ENCODE measurements at places on chromosomes 16 and 17. TPM values are rescaled to one million over a fixed set of nuclear protein-coding genes. Genes with fewer than 3 reads are reported as not detected.

DNA sequence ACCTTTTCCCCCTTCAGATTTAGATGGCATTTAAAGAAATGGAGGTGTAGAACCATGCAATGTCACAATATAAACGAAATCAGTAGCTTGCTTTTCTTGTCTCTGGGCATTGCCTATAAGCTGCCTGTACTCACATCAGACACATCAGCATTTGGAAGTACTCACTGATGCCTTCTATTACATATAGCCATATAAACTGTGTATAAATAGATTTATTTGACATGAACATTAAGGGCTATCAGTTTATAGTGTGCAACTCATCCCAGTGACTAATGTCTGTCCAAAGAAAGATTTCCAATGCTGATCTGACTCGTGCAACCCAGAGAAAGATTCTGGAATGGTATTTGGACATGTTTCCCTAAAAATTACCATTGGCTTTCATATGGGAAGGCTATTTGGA, 417.9 kb upstream of the MAF start:
- DNase-seq, result no peak
- H3K4me3 ChIP-seq, result no peak overlapping the region
- H3K27me3 ChIP-seq, result no peaks in the 10 kb centered on the region
- no peak overlapping the region for H3K27ac ChIP-seq
- H3K36me3 ChIP-seq, result no peaks in the 10 kb centered on the region

GRCh38 chr17:49369760-49370159, 7.7 kb upstream of the ZNF652 start:
- H3K36me3 ChIP-seq, result no peaks in the 10 kb centered on the region
- no peak overlapping the region for H3K4me3 ChIP-seq
- no peaks in the 10 kb centered on the region for H3K27me3 ChIP-seq
- no peaks in the 10 kb centered on the region for H3K4me1 ChIP-seq
- no peak for DNase-seq
- no peak overlapping the region for H3K27ac ChIP-seq

DNA sequence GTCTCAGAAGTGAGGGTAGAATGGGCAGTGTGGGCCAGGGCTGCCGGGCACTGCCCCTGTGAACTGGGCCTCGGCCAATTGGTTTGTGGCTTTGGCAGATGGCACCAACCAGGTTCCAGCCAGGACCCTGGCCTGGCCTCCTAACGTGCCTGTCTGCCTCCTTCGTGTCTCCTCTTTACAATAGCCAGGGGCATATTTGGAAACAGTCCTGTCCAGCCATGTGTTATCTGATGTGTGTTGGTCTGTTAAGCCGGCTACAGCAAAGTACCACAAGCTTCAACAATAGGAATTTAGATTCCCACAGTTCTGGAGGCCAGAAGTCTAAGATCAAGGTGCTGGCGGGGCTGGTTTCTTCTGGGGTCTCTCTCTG, 14.6 kb downstream of the CRISPLD2 start:
- H3K36me3 ChIP-seq, result no peaks in the 10 kb centered on the region
- H3K27ac ChIP-seq, result peak overlapping the region; percentile 90
- H3K27me3 ChIP-seq, result no peaks in the 10 kb centered on the region
- DNase-seq, result no peak
- peaks cover 3% of the 10 kb centered on the region for H3K4me1 ChIP-seq

DNA sequence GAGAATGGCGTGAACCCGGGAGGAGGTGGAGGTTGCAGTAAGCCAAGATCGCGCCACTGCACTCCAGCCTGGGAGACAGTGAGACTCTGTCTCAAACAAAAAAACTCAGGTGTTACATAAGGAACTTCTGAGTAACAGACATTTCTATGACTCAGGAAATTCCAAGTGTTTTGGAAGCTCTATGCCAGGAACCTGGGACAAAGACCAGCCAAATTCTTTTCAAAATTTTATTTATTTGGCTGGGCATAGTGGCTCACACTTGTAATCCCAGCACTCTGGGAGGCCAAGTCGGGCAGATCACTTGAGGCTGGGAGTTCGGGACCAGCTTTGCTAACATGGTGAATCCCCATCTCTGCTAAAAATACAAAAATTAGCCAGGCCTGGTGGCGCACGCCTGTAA, 5.2 kb upstream of the SH2B1 start:
- H3K4me1 ChIP-seq, result peaks cover 7% of the 10 kb centered on the region
- DNase-seq, result no peak
- H3K27ac ChIP-seq, result no peak overlapping the region
- H3K27me3 ChIP-seq, result no peaks in the 10 kb centered on the region
- no peaks in the 10 kb centered on the region for H3K36me3 ChIP-seq

DNA sequence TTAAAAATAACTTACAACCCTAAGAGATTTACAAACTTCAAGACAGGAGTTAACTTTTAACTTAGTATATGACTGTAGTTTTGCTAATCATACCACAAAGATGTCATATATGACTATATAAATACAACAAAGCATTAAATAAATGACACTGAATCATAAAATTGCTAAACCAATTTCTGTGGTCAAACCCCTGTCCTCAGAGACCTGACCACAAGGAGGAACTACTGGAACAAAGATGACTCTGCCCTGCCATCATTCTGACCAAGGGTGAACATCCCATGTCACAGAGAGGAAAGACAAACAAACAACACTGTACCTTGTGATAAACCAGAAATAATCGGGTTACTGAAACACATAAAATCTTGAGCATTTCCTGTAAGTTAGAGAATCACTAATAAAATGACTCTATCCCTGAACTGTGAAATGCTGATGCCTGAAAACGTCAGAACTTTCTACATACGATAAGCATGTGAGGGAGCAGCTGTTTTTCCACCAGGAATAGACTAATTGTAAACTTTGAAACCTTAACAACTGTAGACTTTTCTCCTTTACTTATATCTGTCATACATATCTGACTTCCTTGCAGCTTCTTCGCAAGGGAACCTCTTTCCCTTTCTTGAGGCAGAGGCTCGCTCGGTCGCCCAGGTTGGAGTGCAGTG, 47.9 kb downstream of the WDR59 start:
- H3K27ac ChIP-seq, result no peak overlapping the region
- no peaks in the 10 kb centered on the region for H3K36me3 ChIP-seq
- no peak for DNase-seq
- H3K4me3 ChIP-seq, result no peak overlapping the region
- no peaks in the 10 kb centered on the region for H3K27me3 ChIP-seq

DNA sequence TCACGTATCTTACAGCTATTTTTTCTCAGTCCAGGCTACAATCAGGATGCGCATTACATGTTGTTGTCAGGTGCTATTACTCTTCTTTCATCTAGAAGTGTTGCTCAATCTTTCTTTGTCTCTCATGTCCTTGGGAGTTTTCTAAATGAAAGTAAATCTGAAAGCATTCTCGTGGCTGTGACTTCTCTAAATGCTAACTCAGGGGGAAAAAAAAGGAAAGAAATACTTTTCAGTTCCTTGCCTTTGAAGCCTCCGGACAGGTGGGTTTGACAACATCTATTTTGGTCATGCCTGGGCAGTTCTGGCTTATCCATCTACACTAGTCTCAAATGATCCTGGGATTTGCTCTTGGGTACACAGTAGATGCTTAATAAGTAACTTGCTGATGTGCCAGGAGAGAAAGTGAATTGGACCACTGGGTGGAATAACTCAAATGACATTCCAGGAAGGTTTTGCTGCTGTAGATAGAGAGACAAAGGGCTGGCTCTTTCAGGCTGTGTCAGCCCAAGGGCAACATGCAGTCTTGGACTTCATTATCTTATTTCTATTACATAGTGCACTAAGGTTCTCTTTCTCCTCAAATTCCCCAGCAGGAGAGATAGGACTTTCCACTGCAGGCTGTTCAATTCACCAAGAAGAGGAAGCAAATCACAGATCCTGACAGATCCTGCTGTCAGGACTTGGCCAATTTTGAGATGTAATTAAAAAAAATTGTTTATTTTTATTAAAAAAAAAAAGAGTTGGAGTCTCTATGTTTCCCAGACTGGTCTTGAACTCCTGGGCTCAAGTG, 63.6 kb upstream of the NFAT5 start:
- no peak for DNase-seq
- no peaks in the 10 kb centered on the region for H3K27me3 ChIP-seq
- peaks cover 6% of the 10 kb centered on the region for H3K4me1 ChIP-seq
- no peaks in the 10 kb centered on the region for H3K36me3 ChIP-seq

- H3K4me3 ChIP-seq, result no peak overlapping the region
- H3K36me3 ChIP-seq, result no peaks in the 10 kb centered on the region
- no peaks in the 10 kb centered on the region for H3K27me3 ChIP-seq
- no peak for DNase-seq
- peaks cover 36% of the 10 kb centered on the region for H3K4me1 ChIP-seq
Observed at GRCh38 chr16:75099738-75100602, 16.6 kb downstream of the LDHD start.

DNA sequence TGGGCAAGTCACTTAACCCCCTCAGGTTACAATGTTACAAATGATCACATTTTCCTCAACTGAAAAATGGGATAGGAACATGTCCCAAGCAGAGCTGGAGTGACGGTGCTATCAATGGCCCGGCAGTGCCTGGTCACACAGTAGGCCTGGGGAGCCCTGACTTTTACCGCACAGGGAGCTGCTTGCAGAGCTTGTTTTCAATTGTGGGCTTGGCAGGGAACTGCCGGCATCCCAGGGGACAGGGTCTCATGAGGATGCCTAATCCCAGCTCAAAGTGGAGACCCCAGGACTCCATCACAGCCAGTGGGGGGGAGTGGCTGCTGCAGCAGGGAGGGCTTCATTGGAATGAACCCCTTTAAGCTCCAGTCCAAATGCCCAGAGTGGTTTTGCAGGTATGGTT, 11.4 kb downstream of the SNX20 start:
- peaks cover 11% of the 10 kb centered on the region for H3K27me3 ChIP-seq
- H3K4me3 ChIP-seq, result no peak overlapping the region
- no peaks in the 10 kb centered on the region for H3K36me3 ChIP-seq
- no peak for DNase-seq
- H3K4me1 ChIP-seq, result peaks cover 3% of the 10 kb centered on the region

DNA sequence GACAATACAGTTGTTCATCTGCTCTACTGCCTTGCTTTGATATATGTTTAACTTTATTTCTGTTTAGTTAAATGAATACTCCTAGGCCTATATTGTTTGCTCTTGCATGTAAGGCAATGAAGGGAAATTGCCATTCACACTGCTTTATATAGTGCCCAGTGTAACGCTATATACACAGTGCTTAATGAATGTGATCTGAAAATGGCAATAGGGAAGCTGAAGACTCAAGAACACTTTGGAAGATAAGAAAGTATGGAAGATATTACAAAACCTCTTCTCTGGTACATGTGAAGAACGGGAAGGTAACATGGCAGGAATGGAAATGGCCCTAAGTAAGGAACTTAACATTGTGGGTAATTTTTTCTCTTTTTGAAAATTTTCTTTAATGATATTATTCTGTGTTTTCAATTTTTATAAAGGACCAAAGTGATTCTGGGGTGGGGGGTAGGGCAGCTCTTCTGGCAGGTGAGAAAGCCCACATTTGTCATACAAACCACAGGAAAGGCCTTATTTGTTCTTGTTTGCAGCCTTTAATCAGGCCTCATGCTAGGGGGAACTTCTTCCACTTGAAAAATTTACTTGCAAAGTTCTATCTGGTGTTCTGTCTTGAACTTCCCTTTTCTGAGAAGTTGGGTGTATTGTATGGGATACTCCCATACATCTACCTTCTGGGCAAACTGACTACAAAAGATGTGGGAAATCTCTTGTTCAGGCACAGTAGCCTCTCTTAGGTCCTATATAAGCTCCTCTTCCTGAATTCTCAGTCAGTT, 100.8 kb upstream of the CORO6 start:
- no peak for DNase-seq
- H3K4me3 ChIP-seq, result no peak overlapping the region
- H3K36me3 ChIP-seq, result no peaks in the 10 kb centered on the region

GRCh38 chr17:3626831-3627768, 8.9 kb downstream of the SHPK start:
- no peak for DNase-seq
- H3K36me3 ChIP-seq, result no peaks in the 10 kb centered on the region
- peaks cover 4% of the 10 kb centered on the region for H3K4me1 ChIP-seq
- H3K27ac ChIP-seq, result no peak overlapping the region

DNA sequence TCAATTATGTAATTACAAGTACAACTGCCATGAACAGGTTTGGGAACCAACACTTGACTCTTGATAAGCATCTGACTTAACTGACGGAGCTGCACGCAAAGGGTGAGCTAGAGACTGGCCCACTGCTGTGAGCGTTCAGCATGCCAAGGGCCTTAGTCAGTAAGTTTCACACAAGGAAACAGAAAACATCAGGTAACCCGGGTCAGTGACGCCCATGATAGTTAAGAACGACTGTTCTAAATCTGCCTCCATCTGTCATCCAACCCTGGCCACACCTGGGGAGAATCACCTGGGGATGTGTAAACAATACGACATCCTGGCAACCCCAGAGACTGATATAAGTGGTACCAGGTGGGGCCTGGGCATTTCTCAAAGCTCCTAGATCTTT, 12.3 kb downstream of the SMIM5 start:
- no peak overlapping the region for H3K27ac ChIP-seq
- no peaks in the 10 kb centered on the region for H3K27me3 ChIP-seq
- DNase-seq, result no peak
- no peak overlapping the region for H3K4me3 ChIP-seq
- peaks cover 4% of the 10 kb centered on the region for H3K36me3 ChIP-seq
- no peaks in the 10 kb centered on the region for H3K4me1 ChIP-seq

The CX3CL1 gene
- total RNA-seq, result 5.1 TPM

The USP36 gene
- total RNA-seq, result 57.2 TPM

The GP1BA gene
- not detected for total RNA-seq

The CHST5 gene
- not detected for total RNA-seq

The SLC25A10 gene
- total RNA-seq, result 15.4 TPM

The KRTAP17-1 gene
- total RNA-seq, result not detected

The CDC42EP4 gene
- total RNA-seq, result 112 TPM

The SLC6A2 gene
- 1.3 TPM for total RNA-seq

The CDRT15 gene
- not detected for total RNA-seq

All from adrenal gland (tissue), 19 donors.